Activated T-cell treated with anti-CD3 and anti-CD28 coated beads for 1 hour (primary cell): ENCODE measurements at places on chromosomes 5 and 9.

- DNase-seq = no peak
Observed at GRCh38 chr5:34967540-34967939, 38.2 kb downstream of the DNAJC21 start.

DNA sequence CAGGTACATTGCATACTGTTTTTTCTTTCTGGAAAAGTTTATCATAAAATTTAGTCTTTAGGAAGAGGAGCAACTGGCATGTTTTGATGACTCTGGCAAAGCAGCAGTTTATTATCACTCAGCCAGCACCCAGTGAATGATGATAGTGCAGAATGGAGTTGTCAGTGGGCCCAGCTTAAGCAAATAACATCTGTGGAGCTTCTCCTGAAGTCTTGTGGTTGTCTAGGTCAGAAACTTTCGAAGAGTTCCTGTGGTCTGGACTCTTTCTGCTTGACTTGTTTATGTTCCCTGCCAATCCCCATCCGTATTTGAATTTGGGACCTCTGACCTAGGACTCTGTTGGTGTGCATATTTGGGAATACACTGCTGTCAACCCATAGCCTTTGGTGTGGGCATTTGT, 38.1 kb upstream of the C5orf47 start:
- no peak for DNase-seq

- DNase-seq = no peak
Observed at GRCh38 chr5:175542966-175543235, 64.5 kb downstream of the SFXN1 start.

- no peak for DNase-seq
Observed at GRCh38 chr9:123637945-123638634, 282.1 kb downstream of the CRB2 start.

DNA sequence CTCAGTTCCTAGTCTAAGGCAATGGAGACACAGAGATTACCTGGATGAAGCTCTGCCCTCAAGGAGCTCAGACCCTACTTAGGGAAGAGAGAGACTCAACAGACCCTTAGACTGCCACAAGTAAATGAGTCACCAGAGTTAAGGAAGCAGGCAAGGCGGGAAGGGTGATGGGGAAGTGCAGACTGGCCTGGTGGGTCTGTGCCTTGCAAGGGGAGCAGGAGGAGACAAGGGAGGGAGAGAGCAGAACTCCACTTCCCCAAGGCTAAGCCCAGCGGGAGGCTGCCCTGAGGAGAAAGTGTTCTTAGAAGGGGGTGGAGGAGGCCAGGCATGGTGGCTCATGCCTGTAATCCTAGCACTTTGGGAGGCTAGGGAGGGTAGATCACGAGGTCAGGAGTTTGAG, 83.7 kb downstream of the HRH2 start:
- DNase-seq = no peak

DNA sequence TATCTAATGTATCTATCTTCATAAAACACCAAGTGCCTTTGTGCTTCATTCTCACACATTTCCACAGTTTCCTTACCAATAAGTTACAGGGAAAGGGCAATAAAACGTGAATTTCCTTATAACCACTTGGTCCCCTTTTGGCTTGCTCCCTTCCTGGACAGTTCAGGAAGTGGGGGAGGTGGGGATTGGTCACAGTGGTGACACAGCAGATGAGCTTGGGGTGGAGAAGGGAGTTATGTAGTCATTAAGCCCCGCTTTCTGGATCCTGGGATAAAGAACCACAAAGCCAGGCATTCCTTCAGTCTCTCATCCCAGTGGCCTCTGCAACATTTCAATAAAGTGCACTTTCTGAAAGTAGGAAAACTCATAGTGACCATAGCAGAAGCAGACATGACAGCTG, 47.1 kb upstream of the FYB1 start:
- DNase-seq = no peak

GRCh38 chr5:172071309-172071875, 65.0 kb upstream of the FBXW11 start:
- DNase-seq = no peak

GRCh38 chr9:72627147-72627546, 105.7 kb downstream of the TMC1 start:
- DNase-seq = no peak

- DNase-seq = no peak
Observed at GRCh38 chr9:13447843-13448422, 168.4 kb upstream of the MPDZ start.

DNA sequence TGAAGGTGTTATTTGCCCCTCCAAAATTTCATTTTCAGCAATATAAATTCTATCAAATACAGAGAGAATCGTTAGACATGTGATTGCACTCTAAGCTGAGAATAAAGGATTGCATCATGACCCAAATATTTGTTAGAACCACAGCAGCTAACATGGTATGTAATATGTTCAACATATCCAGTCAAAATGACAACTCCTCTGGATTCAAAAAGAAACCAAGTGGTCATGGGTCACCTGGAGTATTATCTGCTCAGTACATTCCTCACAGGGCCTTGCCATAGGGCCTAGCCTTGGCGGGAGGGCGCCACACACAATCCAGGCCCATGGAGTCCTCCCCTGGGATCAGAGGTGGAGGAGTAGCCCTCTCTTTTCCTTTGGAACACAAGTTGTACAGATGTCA, 179.2 kb downstream of the HSD17B3 start:
- DNase-seq = no peak

- DNase-seq = peak; percentile 32
Observed at GRCh38 chr9:84397151-84397728, 56.7 kb upstream of the SLC28A3 start.

DNA sequence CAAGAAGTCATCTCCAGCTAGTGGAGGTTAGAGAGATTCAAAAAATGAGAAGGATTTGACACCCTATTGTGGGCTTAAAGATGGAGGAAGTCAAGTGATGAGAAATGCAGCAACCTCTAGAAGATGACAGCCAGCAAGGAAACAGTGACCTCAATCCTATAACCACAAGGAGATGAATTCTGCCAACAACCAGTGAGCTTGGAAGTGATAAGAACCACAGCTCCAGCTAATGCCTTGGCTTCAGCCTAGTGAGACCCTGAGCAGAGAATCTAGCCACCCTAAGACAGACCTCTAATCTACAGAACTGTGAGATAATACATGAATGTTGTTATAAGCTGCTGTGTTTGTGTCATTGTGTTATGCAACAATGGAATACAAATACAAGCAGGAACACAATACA, 262.4 kb downstream of the GRIA1 start:
- no peak for DNase-seq

- DNase-seq = no peak
Observed at GRCh38 chr5:142287973-142288313, 36.9 kb downstream of the SPRY4 start.

- no peak for DNase-seq
Observed at GRCh38 chr5:26427281-26427680, 611.1 kb downstream of the CDH9 start.

DNA sequence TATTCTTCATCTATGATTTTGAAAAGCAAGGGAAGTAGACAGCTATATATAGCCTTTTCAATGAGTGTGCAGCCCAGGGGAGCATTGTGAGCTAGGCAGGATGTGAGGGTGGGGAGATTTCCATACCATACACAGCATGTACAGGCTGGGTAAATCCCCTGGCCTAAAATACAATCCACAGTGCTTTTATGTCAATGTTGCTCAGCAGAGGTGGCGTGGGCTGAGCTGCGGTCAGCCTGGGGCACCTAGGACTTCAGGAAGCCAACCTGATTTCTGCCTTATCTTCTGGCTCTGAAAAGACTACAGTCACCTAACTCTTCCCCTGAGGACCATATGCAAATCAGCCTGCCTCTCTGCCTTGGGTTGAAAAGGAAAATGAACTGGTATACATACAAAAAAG, 6.3 kb upstream of the GARIN3 start:
- DNase-seq = peak; percentile 45

DNA sequence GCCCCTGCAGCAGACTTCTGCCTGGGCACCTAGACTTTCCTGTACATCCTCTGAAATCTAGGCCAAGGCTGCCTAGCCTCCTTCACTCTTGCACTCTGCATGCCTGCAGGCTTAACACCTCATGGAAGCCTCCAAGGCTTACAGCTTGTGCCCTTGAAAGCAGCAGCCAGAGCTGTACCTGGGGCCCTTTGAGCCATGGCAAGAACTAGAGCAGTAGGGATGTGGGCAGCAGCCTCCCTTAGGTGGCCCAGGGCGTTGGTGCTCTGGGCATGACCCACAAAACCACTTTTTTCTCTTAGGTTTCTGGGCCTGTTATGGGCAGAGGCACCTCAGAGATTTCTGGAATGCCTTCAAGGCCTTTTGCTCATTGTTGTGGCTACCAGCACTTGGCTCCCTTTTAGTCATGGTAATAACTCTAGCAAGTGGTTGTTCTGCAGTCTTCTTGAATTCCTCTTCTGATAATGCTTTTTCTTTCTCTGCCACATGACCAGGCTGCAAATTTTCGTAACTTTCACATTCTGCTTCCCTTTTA, 606.2 kb downstream of the TLE4 start:
- DNase-seq = no peak

- no peak for DNase-seq
Observed at GRCh38 chr9:35791297-35791921, at the start of gene NPR2. Gene NPR2 (plus strand): TSS chr9:35791591. CDS start chr9:35792409, 818 bp downstream.

DNA sequence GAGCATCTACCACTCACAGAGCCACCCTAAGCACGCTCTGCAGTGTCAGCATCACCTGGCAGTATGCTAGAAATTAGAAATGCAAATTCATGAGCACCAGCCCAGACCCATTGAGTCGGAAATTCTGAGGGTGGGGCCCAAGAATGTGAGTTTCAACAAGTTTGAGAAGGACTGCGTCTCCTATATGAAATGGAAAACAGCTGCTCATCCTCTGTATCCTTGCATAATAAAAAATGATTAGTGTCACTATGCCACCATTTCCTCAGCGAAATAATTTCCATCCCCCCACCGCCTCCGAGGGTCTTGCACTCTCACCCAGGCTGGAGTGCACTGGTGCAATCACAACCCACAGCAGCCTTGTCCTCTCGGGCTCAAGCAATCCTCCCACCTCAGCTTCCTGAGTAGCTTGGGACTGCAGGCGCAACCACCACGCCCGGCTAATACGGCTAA, 1.3 kb upstream of the IQGAP2 start:
- no peak for DNase-seq

DNA sequence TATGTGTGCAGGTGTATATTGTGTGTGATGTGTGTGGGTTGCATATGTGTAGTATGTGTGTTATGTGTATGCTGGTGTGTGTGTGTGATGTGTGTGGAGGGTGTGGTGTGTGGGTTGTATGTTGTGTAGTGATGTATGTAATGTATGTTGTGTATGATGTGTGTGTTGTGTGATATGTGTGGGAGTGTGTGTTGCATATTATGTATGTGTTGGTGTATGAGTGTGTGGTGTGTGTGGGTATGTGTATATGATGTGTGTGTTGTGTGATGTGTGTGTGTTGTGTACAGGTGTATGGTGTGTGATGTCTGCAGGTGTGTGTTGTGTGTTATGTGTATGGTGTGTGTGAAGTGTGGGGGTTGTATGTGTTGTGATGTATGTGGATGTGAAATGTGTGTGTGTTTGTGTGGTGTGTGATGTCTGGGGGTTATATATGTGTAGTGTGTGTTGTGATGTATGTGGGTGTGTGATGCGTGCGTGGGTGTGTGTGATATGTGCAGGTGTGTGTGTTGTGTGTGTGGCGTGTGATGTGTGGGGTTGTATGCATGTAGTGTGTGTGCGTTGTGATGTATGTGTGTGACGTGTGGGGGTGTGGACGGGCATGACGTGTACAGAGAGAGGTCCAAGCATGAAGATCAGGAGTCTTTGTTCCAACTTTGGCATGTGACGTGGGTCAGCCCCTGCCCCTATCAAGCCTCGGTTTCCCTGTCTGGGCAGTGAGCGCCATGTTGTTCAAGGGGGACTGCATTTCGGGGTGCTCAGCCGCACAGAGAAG, 8.5 kb upstream of the CRB2 start:
- no peak for DNase-seq

DNA sequence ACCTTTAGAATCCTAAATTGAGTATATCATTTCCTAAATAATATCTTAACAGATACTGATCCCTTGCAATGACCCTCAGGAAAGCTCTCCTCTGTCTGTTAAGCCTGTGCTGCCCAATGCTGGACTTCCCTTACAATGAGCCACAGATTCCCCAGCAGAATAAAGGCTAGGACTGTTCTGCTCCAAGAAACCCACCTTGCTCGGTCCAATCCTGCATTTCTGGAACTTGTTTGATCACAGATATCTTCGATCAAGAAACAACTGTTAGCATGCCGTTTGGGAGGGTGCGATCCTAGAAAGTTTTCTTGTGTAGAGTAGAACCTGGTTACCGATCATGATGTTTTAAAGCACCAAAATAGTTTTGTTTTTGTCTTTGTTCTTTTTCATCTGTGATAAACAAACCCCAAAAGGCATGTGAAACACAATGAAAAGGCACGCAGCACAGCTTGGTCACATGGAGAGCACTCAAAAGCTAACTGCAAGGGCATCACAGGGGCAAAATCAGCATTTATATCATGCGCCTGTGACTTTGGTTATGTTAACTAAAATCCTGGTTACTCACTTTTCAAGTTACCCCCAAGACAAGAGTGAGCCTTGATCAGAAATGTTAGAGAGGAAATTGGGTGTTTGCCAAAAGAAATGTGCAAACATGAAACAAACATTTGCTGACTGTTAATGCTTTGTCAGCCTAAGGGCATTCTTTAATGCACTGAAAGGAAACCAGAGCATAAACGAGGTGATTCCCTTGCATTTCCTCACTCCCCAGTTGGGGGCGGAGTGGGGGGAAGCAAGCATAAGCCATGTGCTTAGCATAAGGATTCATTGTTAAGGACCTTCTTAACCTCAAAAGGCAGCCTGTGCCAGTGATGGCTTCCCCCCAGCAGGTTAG, 61.9 kb upstream of the ADAMTS16 start:
- DNase-seq = no peak

DNA sequence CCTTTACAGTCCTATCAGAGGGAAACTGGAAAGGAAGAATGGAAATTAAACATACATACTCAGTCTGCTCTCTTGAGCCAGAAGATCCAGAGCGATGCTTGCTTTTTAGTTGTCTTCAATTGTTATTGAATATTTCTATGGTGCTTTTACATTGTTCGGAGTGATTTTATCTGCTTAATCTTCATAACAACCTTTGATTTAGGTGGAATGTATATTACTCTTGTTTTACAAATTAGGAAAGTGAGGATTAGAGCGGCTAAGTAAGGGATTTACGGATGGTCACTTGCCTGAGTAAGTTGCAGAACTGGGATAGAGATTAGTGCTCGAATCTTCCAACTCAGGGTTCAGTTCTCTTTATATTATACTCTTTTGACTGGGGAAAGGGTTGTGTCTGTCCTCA, 69.1 kb downstream of the PBX3 start:
- no peak for DNase-seq

DNA sequence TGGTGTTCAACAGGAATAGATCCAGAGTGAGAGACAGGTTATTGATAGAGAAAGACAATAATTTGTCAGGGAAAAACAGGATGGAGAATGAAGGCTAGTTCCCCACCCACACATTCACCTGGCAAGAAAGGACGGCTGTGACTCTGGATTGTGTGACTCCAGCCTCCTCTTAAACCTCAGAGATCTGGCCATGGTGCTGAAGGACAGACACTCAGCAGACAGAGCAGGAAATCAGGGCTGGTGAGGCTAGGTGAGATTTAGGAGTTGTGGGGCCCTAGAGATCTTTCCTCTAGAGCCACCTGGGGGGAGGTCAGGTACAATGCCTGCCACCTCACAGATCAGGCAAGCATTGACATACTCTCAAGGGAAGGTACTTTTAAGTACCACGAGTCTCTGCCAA, 15.2 kb downstream of the OR1B1 start:
- DNase-seq = no peak

- no peak for DNase-seq
Observed at GRCh38 chr5:455806-456205, 12.8 kb downstream of the EXOC3 start.
